Fibroblast of upper back skin (primary cell): ENCODE measurements at places on chromosomes 12 and 14.

DNA sequence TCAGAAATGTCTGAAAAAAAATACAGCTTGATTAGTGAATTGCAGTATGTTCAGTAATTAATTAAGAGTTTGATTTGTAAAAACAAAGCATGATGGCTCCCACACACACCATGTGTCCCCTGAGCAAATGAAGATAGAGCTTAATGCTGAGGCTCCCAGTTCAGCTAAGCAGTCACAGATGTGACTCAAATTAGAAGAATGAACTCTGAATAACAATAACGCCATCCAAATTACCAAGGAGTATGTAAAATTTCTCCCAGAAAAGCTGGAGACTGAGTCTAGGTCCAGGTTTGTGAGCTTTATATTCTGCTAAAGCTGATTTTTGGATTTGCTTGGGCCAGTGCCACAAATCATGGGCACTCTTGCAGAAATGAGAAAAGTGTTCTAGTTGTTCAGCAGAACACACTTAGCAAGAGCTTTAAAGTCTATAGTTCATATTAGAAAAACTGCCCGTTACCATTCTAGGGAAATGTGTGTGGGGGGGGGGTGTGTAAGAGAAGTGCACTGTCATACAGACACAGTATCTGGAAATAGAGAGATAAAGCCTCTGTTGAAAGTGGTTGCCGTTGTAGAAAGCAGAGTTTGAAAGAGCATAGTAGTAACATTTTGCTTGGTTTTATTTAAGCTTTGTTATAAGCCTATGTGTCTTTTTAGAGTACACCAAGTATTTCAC, 253.1 kb downstream of the BCAT1 start:
- peak; percentile 3 for DNase-seq

DNA sequence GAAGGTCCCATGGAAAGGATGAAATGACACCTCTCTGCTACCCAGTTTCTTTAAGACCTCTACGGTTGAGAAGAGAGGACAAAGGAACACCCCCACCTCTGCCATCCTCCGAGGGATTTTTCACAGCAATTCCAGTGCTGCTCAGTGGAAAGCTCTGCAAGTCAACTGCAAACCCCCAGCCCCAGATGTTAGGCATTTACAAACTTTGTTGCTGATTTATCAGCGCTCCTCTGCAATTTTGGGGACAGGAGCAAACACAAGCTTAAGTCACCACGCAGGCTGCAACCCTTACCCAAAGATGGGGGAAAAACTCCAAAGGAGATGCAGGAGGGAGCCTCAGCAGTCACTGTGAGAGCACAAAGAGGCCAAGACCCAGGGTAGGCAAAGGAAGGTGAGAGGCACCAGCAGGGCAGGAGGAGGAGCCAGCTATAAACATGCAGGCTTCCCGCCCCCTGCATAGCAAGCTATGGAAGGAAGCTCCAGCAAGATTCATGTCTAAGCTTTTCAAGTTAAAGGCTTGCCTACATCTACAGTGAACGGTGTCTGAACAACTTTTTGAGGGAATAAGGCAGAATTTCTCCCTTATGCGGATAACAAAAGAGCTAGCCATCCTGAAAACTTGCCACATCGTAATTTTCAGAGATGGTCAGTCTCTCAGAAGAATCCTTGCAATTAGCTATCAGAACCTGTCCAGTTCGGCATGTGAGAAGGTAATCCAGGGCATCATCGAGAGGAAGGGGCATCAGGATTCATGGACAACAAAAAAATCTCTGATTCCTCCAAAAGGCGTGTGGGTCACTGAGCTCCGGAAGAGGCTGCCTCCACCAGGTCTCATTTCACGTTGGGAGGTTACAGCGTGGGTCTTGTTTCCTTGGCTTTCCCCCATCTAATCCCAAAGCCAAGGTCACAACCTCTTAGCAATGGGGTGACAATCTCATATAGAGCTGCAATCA, 3.9 kb downstream of the CTDSP2 start:
- no peak for DNase-seq

DNA sequence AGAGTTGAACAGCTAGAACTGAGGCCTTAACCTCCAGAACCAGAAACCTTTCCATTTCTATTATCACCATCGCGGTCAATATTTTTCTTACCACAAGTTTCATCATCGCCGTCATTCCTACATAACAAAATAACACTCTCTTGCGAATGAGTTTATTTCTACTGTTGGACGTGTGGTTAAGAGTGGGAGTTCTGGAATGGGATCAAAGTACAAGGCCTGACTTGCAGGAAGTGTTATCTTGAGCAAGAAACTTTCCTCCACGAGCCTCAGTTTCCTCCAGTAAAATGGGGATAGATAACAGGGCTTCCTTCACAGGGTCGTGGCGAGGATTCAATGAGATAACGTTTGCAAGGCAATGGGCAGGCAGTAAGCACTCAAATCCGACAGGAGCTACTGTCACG, 652 bp downstream of the SART3 start:
- peak; percentile 37 for DNase-seq

GRCh38 chr12:53225635-53226424, 6.2 kb downstream of the RARG start:
- no peak for DNase-seq

DNA sequence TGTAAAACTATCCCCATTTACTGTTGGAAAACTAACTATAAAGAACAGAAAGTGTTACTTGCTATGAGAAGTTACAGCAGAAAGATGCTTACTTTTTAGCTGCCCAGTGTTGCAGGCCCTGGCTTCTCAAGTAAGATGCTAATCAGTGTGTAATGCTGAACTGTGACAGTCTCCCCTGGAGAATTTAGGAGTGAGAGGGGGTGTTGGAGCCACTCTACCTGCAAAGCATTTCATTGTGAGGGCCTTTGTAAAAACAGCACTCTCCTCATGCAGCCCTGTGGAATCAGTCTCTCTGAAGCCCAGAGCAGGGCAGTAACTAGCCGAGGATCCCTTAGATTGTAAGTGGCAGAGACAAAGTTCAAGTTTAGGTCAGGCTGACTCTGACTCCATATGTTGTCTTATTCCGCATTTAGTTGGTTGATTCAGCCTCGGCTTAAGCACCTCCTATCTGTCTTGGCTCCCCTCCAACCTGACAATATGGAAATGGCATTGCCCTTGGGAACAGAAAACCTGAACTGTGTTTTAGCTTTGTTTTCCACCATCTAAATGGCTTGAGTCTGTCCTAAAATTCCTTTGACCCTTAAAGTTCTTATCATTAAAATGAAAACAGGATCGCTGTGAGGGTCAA, 141.3 kb downstream of the PRKCH start:
- DNase-seq, result peak; percentile 86

DNA sequence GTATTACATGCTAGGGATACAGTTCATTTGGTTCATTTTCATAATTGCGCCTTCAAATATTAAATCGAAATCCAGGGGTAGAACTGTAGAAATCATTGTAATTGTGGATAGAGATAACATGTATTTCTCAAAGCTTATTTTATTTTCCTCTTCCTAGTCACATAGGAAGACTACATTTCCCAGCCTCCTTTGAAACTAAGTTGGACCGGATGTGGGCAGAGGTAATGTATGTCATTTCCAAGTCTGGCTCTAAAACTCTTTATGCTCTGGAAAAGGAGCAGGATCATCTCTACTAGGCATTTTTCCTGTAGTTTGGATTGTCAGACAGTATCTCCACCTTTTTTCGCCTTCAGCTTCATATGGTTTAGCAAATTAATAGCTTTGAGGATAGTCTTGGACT, 70.1 kb upstream of the CRY1 start:
- DNase-seq, result peak; percentile 7

GRCh38 chr14:84483072-84483420, 1046.9 kb upstream of the FLRT2 start:
- DNase-seq, result no peak

- DNase-seq, result no peak
Measured at GRCh38 chr12:89236748-89237383, 115.4 kb downstream of the DUSP6 start.

GRCh38 chr12:86903159-86903558, 647.0 kb upstream of the MGAT4C start:
- DNase-seq, result no peak

GRCh38 chr12:65653946-65654629, 170.2 kb upstream of the HMGA2 start:
- DNase-seq, result no peak

GRCh38 chr12:40238266-40238902, 13.6 kb downstream of the LRRK2 start:
- DNase-seq, result no peak

- no peak for DNase-seq
Measured at GRCh38 chr12:123152833-123153232, 1.9 kb upstream of the PITPNM2 start.

- DNase-seq, result no peak
Measured at GRCh38 chr14:55192054-55192621, 753 bp upstream of the DLGAP5 start.

- DNase-seq, result peak; percentile 22
Measured at GRCh38 chr14:100263141-100263540, 24.2 kb downstream of the YY1 start.

DNA sequence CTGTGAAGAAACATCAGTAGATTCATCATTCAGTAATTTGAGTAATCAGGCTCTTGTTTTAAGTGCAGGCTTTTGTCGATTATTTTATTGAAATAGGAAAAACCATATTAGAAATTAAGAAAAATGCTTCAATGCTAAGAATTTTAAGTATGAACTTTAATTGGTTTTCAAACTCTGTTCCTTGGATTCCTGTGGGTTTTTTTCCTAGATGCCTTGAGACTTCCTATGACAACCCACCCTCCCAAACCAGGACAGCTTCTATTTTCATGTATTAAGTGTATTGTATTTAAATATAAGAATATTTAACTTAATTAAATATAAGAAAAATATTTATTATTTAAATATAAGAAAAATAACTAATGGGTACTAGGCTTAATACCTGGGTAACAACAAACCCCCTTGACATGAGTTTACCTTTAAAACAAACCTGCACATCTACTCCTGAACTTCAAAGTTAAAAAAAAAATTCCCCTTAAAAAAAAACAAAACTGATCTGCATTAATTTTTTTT, 3.0 kb downstream of the ARHGAP5 start:
- DNase-seq, result peak; percentile 36

GRCh38 chr12:45315462-45315861, 99.6 kb downstream of the ANO6 start:
- no peak for DNase-seq

DNA sequence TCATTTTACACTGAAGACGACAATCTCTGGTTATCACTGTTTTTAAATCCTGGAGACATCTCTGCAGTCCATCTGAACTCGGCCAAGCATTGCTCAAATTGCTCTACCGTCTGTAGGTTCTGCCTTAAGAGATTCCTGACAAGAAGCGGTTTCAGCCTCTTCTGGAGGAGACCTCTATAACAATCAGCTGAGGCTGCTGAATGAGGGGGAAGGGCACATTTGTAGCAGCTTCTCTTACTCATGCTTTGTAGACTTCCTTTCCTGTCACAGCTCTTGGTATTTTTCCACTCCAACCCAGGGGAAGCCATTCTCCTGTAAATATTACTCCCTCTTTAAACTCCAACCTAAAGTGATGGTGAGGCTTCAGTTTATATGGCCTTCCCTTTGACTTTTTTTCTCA, 3.0 kb downstream of the ARG2 start:
- peak; percentile 88 for DNase-seq

- peak; percentile 71 for DNase-seq
Measured at GRCh38 chr12:57456145-57456700, 1.1 kb downstream of the INHBE start.

GRCh38 chr12:110917961-110918360, 2.4 kb downstream of the MYL2 start:
- DNase-seq, result peak; percentile 40

- no peak for DNase-seq
Measured at GRCh38 chr12:131493068-131493826, 217.6 kb upstream of the SFSWAP start.

- DNase-seq, result no peak
Measured at GRCh38 chr14:23028799-23029198, 5.9 kb downstream of the PSMB5 start.

DNA sequence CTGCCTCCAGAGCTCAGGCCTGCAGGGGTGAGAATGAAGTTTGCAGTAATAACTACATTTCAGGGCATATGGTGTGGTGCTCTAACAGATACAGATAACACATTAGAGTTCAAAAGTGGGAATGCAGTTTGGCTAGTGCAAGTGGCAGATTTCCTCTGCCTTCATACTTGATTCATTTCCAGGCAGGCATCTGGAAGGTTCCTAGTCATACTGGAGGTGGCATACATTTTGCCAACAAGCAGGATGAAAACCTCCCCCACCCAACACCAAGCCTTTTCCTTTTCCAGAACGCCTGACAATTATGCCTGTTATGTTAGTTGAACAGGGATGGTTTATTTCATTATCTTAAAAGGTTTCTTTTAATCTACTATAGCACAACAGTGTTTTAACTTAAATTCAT, 24.3 kb downstream of the VTI1B start:
- DNase-seq, result no peak

GRCh38 chr14:91901449-91902226, 34.3 kb upstream of the TC2N start:
- no peak for DNase-seq

DNA sequence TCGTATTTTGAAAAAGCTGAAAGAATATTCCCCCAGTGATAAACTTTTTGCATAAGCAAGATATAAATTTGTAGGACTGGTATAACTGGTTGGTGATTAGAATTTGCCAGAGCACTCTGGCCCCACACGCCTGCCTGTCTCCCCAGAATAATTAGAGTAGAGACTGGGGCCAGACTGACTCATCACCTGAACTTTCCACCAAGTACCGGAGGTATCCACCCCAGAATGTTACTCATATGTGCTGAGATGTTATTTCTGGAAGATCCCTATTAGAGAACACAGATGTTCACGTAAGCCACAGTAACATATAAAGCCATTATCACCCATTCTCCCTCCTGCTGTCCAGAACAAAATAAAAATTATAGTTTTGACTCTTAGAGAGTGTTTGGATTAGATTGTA, 49.5 kb upstream of the PIWIL1 start:
- DNase-seq, result no peak

- peak; percentile 13 for DNase-seq
Measured at GRCh38 chr14:75452324-75452723, 24.5 kb downstream of the JDP2 start.

DNA sequence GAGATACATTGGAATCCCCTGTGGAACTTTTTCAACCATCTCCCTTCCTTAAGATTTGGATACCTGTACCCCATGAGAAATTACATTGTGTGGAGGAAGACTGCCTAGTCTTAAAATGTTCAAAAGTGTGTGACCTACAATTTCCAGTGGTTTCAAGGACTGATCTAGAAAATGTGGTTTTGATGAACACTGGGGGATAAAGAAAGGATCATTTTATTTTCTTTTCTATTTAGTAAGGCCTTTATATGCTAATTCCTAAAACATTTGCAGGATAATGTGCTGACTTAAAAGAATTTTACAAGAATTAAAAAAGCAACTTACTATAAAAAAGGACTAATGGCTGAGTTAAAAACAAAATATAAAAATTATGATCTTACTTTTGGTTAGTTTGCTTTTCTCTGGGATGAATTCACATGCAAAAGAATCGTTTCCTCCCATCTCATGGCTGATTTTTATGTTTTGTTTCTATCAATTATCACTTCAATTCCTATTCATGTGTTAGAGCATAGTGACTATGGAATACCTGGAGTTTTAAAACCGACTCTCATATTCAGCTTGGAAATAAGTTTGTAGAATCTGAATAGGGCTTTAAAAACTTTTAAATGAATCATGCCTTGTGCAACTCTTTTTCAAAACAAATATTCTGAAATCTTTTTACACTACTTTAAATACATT, 39.9 kb upstream of the PYGL start:
- DNase-seq, result no peak

GRCh38 chr14:23103581-23103980, 1.2 kb downstream of the CIROP start:
- DNase-seq, result no peak
